Stimulated activated CD8-positive, alpha-beta memory T cell treated with anti-CD3 and anti-CD28 coated beads, Interleukin-7, amount 100 ng/mL, for 1 hour (primary cell): ENCODE measurements at places on chromosomes 12 and 14.

- DNase-seq, result no peak
These were observed 2.8 kb upstream of the SHMT2 start for GRCh38 chr12:57226588-57227314.

DNA sequence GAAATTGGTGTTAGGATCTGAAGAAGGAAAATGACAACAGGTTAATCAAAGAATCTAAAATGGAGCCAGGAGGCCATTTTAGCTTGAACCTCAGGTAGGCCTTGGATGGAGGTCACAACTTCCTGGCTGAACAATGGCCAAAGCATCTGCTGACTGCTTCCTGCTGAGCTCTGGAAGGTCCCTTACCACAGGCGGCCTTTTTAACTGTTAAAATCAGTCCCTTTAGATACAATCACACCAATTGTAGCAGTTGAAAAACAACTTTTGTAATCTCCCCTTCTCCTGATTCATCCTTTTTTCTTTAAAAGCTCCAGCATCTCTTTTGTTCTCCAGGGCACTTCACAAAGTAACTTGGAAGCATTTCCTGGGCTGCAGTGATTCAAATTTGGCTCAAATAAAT lies 388.8 kb downstream of the PDZRN4 start:
- no peak for DNase-seq

DNA sequence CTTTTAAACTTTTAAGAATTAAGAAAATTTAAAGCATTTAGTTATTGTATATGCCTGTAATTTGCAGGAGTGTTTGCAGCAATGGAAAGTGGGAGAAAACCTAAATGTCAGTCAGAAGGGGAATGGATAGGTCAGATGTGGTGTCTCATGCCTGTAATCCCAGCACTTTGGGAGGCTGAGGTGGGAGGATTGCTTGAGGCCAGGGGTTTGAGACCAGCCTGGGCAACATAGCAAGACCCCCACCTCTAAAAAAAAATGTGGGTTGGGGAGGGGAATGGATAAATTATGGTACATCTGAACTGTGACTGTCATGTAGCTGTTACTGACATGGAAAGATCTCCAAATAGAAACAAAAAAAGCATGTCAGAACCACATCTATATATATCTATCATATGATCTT lies 2.1 kb downstream of the MRPL42 start:
- no peak for DNase-seq

GRCh38 chr12:89384807-89385206 lies 32.5 kb upstream of the DUSP6 start:
- no peak for DNase-seq

- DNase-seq, result no peak
These were observed 272.4 kb downstream of the ALX1 start for GRCh38 chr12:85552461-85552860.

DNA sequence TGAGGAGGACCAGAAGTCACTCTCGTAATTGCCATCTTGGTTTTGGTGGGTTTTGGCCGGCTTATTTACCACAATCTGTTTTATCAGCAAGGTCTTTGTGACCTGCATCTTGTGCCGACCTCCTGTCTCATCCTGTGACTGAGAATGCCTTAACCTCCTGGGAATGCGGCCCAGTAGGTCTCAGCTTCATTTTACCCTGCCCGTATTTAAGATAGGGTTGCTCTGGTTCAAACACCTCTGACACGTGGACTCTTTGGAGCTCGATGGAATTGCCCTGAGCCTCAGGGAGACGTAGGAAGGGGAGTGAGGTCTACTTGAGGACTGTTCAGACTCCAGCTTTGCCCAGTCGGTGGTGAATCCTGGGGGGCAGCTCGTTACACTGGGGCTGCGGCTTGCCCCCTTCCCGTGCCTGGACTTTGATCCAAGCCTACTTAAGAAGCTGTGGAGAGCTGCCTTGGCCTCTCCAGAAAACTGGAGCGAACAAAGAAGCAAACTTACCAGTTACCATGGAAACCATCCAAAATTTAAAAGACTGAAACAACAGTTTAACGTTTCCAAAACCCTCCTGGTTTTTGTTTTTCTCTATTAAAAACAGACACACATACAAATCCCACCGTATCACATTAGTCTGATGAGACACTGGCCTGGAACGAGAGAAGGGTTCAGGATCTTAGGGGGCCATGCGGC lies 28.0 kb downstream of the CALM1 start:
- no peak for DNase-seq

GRCh38 chr12:113619202-113619601 lies 147.5 kb upstream of the LHX5 start:
- DNase-seq, result no peak

- no peak for DNase-seq
These were observed 36.3 kb downstream of the STON2 start for GRCh38 chr14:81363746-81364378.

- no peak for DNase-seq
These were observed 78.1 kb downstream of the CMKLR1 start for GRCh38 chr12:108260969-108261368.

DNA sequence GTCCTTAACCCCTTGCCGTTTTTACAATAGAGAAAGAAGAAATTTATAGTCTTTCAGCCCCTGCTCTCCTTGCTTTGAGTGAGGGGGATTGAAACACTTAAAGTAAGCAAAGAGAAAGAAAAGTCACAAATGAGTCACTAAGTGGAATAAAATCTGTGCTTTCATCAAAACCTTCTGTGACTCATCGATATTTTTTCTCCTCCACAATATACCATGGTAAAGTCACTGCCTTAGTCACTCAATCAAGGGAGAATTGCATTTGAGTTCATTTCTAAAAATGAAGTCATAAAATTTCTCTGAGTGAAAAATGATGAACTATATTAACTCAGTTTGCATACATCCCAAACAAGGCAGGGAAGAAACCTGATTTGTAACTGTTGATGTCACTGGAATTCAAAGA lies 470.3 kb downstream of the FOXG1 start:
- no peak for DNase-seq

DNA sequence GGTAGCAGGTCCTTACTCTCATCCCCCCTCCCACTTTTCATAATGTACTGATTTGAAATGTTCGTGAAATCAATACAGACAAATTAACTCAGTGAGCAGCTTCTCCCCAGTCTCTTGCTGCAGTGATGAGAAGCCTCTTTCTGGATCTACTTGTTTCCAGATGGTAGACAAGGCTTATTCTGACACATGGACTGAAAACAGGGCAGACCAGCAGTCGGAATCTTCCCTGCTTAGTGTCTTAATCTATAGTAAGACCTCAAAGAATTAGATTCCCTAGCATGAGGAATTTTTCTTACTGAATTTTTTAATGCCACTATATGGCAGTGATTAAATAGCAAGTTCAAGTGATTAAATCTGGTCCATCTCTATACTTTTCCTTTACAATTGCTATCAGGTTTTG lies 120.1 kb downstream of the RGS6 start:
- DNase-seq, result no peak

GRCh38 chr14:83706231-83706954 lies 1823.6 kb upstream of the FLRT2 start:
- no peak for DNase-seq

DNA sequence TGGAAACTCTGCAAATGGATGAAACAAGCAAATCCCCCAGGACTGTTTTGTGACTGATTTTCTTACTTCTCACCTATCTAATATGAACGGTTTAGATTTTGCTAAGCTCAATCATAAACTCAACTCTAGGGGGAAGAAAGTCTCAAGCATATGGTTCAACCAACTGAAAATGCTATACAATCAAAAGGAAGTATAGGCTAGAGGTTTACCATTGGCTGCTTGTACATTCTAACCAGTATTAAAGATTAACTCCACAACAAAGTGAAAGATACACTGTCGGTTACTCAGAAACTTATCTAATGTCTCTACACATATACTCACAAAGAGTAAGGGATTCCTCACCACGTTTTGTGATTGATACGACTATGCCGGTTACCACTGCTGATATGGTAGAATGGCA lies 281.8 kb upstream of the SOX5 start:
- DNase-seq, result no peak

- DNase-seq, result no peak
These were observed 11.4 kb downstream of the RIOX1 start for GRCh38 chr14:73502017-73502619.

GRCh38 chr12:101876322-101876860 lies 989 bp upstream of the DRAM1 start:
- DNase-seq, result no peak

DNA sequence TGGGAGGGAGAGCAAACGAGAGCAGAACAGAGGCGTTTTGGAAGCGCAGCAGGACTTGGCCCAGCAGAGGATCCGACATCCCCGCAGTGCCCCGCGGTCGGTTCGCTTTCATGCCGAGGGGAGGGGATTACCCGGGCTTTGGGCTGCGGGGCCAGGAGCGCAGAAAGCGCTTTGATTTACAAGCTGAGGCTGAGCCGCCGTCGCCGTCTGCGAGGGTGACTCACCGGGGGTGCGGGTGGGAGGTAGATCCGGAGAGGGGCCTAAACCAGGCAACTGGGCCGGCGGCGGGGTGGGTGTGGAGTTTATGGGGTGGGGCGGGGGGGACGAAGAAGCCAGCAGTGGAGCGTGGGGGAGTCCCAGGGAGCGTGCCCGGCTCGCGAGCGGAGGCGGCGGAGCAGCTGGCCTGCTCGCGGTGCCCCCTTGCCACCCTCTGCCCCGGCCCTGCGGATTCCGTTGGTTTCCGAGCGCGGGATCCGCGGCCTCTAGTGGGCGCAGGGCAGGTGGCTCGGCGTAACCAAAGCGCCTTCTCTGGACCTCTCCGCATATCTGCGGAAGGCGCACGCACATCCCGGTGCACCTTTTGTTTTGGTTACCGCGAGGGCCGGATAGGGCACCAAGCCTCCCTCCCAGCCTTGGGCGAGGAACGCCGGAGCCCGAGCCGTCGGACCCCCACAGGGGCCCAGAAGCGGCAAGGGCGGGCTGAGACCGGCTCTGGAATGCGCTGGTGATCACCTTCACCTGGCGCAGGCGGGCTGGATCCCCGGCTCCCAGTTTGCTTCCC lies 2.6 kb downstream of the SIX4 start:
- DNase-seq, result peak; percentile 29

DNA sequence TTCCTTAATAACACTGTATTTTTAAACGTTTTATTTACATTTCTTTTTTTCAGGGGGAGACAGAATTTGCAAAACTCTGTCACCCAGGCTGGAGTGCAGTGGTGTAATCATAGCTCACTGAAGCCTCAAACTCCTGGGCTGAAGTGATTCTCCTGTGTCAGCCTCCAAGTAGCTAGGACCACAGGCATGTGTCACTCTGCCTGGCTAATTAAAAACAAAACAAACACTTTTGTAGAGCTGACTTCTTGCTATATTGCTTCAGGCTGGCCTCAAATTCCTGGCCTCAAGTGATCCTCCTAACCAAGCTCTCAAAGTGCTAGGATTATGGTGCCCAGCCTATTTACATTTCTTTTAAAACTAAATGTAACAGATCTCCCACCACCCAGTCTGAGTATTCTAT lies 12.7 kb downstream of the CPSF6 start:
- no peak for DNase-seq

DNA sequence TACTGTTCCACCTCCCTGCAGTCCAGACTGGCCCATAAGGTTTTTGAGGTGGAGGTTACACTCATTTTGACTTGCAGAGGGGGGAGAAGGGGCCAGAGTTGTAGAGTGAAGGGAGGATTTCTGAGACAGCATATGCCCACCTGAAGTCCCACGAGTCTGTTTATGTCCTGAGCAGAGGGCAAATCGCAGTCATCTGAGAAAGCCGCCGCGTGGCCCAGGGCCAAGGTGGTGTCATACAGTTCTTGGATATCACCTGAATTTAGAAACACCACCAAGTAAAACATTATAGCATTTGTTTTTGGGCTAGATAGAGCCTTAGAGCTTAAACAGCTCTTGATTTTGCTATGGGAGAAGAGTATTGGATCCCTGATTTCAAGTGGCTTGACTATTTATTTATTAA lies 30.9 kb downstream of the TDG start:
- no peak for DNase-seq

GRCh38 chr14:38205949-38206665 lies 1.6 kb upstream of the SSTR1 start:
- DNase-seq, result no peak

DNA sequence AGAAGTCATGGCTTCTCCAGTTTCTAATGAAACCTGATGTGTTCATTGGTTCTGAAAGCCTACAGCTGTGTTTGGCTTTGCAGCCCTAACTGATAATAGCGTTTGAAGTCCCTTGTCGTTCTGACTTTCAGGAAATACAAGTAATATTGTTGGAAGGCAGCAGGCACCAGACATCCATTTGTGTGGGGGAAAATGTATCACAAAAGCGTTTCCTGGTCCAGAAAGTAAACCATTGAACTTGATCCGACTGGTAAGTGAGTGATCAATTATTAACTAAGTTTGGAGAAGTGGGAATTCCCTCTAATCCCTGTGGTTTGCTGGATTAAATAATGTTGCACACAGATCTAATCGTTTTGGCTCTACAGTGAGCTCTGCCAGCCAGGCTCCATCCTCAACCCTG lies 77.3 kb upstream of the LTA4H start:
- no peak for DNase-seq

GRCh38 chr14:101402936-101403660 lies 158.2 kb upstream of the DIO3 start:
- no peak for DNase-seq

DNA sequence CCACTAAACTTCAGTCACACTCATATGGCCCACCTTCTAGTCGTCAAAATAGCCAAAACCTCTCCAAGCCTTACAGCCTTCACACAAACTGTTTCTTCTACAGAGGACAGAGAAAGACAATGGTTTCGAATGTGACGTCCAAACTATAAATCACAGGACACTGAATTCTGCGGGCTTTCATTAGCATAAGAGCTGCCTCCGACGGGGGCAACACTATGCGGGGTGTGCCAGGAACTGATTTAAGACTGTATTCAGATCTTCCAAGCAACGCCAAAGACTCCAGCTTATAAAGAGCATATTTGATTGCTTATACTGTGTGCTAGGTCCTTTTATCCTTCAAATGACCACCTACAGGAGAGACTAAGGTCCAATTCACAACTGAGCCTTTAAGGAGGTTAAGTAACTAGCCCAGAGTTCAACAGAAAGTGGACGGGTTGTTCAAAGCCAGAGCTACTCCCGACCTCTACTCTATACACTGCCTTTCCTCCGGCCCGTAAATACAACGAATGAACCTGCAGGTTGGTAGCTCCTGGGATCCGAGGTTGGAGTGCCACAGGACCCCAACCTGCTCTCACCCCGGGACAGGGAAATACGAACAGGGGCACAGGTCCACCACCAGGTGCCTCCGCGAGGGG lies 575 bp downstream of the L2HGDH start:
- no peak for DNase-seq

GRCh38 chr12:53593707-53594106 lies 32.5 kb downstream of the ATF7 start:
- DNase-seq, result no peak

DNA sequence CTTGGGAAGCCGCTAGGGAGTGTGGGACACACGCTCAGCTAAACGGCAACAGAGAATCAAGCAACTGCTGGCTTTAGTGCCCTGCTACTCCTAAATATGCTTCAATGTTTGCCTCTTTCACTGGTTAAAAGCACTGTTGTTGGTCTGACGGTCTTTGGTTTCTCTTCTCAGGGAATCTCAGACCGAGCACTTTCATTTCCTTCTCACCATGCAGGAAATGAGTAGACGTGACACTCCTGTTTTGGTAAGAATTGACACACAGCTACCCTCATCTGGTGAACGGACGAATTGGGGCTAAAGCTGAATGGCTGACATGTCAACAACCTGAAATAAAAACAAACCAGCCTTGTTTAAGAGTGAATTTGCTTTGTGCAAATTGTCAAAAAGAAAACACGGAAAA lies 57.5 kb upstream of the PIWIL1 start:
- DNase-seq, result no peak
